GOT3 (cell line): ENCODE measurements at places on chromosomes 3 and 15.

GRCh38 chr3:60980342-60980692, 270.9 kb downstream of the FHIT start:
- DNase-seq, result no peak

- no peak for DNase-seq
Observed at GRCh38 chr15:67184208-67184925, 70.1 kb downstream of the AAGAB start.

- no peak for DNase-seq
Observed at GRCh38 chr3:27560484-27561056, 76.4 kb upstream of the SLC4A7 start.

DNA sequence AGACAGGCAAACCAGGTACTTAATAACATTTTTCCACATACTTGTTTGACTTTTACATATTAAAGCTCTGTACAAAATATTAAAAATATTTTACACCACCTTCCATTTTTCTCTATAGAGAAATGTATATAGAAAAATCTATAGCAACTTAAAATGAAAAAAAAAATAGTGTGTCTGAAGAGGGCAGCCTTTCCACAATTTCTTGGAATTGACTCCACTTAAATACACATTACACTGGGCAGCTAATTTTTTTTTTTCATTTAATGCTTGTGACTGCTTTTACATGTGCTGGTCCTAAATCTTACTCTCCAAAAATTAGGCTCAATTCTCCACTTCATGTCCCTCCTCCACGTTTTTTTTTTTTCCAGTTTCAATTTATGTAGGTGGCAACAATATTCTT, 427.0 kb upstream of the RBMS3 start:
- no peak for DNase-seq

DNA sequence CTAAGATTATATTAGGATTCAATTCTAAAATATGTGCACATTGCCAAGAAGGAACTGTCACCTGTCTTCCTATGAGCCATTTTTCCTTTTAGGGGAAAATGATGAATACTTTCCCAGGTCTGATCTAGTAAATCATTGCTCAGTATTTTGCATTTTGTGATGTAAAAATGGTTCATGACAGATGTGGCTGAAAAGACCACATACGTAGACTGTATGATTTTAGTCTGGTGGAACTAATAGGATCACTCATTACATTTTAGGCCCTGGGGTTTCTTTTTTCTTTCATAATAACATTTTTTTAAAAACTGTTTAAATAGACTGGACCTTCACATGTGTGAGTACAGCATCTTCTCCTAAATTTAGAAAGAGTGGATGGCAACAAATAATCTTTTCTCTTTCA, 201.7 kb upstream of the MLF1 start:
- DNase-seq, result no peak

DNA sequence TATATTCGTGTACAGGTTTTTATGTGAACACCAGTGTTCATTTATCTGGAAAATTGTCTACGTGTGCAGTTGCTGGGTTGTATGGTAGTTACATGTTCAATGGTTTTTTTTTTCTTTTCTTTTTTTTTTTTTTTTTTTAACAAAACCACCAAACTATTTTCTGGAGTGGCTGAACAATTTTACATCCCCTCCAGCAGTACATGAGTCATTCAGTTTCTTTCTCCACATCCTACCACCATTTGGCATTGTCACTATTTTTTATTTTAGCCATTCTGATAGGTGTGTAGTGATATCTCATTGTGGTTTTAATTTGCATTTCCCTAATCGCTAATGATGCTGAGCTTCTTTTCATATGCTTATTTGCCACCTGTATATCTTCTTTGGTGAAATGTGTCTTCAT, 256.3 kb upstream of the EOMES start:
- DNase-seq, result no peak
